Endothelial cell of coronary artery (primary cell): ENCODE measurements at places on chromosomes 3 and 15. TPM values are rescaled to one million over a fixed set of nuclear protein-coding genes. Genes with fewer than 3 reads are reported as not detected.

Gene KCNAB1
- total RNA-seq: 0.63 and 3.6 TPM in 2 replicates

Gene INAFM2
- 18.0 and 22.7 TPM in 2 replicates for total RNA-seq

Gene TM4SF18
- total RNA-seq: 56.6 and 75.3 TPM in 2 replicates

Gene ATP13A5
- not detected in 2 replicates for total RNA-seq
